ENCODE measurements at places on chromosomes 6 and 20. TPM values are rescaled to one million over a fixed set of nuclear protein-coding genes. Genes with fewer than 3 reads are reported as not detected.

The RIPPLY2 gene
- 0.29 TPM for total RNA-seq

The ACSS1 gene
- total RNA-seq = 1.3 TPM

The SNX9 gene
- 104 TPM for total RNA-seq

The FKBP1C gene
- 0.17 TPM for total RNA-seq

The PACSIN1 gene
- total RNA-seq = 0.15 TPM
